Posterior cingulate gyrus (tissue), 11 donors: ENCODE measurements at places on chromosomes 7 and 10.

DNA sequence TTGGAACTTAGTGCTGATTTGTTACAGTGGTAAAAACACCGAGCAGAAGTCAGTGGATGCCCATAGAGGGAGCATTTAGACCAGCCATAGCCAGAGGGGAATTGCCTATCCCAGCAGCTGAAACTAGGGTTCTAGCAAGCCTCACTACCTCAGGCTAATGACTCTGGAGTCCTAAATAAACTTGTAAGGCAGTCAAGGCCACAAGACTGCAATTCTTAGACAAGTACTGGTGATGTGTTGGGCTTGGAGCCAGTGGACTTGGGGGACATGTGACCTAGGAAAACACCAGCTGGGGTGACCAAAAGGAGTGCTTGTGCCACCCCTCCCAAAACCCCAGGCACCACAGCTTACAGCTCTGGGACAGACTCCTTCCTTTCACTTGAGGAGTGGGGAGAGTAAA, 209.0 kb downstream of the MAGI2 start:
- DNase-seq: no peak

DNA sequence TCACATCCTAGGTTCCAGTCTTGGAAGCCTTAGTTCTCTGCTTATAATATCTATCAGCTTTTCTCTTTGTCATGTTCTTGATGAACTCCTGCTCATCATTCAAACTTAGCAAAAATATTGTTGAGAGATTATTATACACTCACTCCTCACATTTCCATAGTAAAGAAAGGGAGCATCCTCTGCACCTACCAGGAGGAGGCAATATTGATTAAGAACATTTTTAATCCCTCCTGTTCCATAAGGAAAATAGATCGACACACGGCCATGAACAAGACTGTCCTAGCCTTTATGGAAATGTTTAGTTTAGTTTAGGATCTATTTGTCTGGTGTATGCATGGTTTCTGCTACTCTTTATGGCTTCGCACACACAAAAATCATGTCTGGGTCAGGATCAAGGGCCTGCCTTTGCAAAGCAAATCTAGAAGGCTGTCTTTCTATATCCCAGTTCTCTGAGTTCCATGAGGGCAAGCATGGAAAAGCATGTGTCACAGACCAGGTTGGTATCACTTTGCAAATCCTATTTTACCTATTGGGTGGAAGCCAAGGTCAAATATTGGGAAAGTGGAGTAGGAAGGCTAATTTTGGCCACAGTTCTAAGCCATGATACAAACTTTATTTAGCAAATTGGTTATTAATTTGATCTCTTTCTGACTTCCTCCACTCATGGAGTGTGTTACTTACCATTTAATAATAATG, 164.4 kb downstream of the MDFIC start:
- DNase-seq: no peak

GRCh38 chr7:5420067-5420880, 3.4 kb downstream of the TNRC18 start:
- no peak for DNase-seq

- DNase-seq: peak; percentile 1
These were observed 2.1 kb upstream of the GPRIN2 start for GRCh38 chr10:46558392-46559185.

GRCh38 chr7:13915891-13916290, 73.6 kb downstream of the ETV1 start:
- DNase-seq: no peak
